ENCODE measurements at places on chromosomes 4 and X.
A peak's percentile ranks its signal among the peaks of the same experiment; 100 is the strongest.

- no peak for DNase-seq
Observed at GRCh38 chrX:264634-265455, 16.3 kb upstream of the PLCXD1 start.

DNA sequence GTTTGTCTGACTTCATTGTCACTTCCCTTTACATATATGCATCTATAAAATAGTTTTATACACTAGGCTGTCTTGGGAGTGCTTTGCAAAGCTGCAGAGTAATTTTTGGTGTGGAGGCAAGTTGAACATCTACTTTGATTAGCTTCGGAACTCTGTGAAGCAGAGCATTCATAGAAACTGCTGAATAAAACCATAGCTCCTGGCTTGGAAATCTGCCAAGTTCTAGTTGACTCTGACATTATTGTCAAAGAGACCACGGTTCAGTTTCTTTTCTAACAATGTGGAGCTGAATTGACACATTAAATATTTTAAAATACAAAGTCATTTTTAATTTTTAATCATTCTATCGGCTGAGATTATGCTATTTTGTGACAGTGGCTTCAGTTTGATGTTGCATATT lies 335.0 kb downstream of the BMPR1B start:
- no peak for DNase-seq

DNA sequence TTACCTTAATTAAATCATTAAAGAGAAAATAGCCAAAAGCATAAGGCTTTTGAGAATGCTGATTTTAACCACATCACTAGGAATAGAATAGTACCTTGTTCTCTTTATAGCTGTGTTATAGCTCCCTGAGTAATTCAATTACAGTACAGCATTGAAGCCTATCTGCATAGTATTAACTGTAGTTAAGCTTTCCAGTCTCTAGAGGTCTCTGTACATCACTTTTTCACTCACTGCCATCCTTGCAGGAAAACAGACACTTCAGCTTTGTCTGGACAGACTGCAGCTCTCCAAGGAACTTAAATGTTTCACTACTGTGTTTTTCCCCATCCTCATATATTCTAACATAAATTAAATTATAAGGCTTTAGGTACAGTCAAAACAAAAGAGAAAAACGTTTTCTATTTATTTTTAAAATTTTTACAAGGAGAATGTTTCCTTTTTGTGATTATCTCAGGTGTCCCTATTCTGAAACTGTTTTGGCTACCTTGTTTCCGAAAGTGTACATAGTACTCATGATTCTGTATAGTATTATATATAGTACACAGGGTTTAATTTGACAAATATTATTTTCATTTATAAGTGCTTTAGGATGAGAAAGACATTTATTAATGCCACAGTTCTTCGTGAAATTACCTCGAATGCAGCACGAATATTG lies 407.9 kb downstream of the PCDH18 start:
- peak; percentile 24 for DNase-seq

DNA sequence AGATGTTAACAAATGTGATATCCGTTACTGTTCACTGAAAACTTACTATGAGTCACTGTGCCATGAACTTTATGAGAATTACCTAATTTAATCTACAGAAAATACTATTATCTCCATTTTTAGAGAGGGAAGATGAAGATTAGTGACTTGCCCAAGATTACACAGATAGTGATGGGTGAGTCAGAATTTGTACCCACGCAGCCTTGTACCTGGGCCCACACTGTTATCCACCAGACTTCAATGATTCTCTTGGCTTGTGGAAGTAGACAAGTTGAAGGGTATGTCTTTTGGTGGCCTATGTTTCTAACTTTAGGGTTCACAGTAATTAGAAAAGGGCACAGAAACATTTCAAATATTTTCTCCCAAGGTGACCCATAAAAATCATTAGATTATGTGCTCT lies 472.5 kb upstream of the NR3C2 start:
- no peak for DNase-seq

- DNase-seq: no peak
Observed at GRCh38 chr4:76965866-76966579, 16.5 kb downstream of the SEPTIN11 start.

GRCh38 chrX:9390121-9390520 lies 74.7 kb upstream of the TBL1X start:
- no peak for DNase-seq

DNA sequence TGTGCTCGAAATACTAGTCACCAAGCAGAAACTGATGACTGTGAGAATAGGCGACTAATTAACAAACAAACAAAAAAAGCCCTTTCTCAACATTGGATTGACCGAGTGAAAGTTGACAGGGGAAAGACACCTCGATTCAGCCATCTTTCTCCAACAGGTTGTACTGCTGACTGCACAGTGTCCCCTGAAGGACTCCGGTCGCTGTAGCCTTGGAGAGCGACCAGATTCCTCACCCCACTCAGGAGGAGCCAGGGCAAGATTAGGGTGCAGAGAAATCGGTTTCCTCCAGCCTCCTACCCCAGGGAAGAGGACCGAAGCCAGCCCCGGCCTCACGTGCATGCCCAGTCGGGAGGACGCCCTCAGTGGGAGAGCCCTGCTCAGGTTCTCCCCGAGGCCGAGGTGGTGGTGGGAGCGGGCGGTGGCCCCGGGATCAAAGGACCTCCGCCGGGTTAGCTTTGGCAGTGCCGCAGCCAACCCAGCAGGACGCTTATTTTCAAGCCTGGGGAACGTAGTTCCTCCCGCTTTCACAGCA lies 1.1 kb upstream of the RAP1GDS1 start:
- DNase-seq: no peak

GRCh38 chr4:184188443-184189400 lies 29.0 kb downstream of the ENPP6 start:
- DNase-seq: no peak

DNA sequence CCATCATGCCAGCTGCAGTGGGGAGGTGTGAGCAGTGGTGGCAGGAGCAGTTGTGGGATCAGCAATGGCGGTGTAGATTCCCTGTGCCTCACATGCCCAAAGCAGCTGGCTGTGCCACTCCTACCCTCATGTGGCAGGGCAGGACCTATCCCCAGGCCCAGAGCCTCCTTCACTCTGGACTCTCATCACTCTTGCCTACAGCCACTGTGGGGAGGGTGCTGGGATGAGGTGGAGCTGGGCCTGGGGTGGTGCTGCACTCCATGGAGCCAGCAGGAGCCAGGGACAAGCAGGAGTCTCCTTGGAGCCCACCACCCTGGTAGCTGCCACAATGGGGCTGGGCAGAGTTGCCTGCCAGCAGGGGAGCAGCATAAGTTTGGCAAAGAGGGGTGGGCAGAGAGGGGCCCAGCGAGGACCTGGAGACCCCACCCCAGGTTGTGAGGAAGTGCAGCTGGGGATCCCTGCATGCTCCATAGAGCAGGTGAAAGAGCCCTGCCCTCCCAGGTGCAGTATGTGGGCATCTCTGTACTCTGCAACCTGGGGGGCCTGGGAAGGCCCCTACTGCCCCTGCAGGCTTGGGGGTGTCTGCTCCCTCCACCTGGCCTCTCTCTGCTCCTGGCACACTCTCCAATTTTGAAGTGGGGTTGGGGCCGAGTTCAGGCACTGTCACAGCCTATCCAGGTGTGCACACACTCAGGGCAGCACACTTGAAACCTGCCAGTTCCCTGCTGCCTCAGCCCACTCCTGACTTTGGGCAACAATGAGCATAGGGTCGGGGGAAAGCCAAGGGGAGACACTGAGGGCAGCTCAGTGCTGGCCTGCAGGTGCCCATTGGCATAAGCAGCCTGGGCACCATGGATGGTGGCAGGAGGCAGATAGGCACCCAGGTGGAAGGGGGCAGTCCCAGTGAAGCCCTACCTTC lies 74.0 kb upstream of the INTU start:
- DNase-seq: no peak

DNA sequence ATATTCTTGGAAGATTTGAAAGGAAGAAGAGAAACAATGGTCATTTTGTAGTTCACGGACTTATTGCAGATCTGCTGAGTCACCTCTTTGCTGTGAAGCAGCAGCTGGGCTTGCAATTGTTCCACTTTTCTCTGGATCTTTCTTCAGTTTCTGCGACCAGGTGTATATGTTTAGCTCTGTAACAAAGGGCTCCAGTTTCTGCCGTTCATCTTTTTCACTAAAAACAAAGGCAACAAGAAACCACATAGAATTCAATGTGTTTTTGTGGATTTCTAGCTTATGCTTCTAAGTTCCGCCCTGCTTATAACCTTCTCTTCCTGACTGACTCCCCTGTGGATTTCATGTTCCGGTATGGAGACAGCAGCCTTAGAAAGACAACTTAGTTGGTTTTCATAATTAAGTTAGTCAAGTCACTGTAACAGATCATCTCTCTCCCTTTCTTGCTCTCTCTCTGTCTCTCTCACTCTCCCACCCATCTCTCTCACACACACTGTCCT lies 121.6 kb upstream of the EPHA5 start:
- no peak for DNase-seq

DNA sequence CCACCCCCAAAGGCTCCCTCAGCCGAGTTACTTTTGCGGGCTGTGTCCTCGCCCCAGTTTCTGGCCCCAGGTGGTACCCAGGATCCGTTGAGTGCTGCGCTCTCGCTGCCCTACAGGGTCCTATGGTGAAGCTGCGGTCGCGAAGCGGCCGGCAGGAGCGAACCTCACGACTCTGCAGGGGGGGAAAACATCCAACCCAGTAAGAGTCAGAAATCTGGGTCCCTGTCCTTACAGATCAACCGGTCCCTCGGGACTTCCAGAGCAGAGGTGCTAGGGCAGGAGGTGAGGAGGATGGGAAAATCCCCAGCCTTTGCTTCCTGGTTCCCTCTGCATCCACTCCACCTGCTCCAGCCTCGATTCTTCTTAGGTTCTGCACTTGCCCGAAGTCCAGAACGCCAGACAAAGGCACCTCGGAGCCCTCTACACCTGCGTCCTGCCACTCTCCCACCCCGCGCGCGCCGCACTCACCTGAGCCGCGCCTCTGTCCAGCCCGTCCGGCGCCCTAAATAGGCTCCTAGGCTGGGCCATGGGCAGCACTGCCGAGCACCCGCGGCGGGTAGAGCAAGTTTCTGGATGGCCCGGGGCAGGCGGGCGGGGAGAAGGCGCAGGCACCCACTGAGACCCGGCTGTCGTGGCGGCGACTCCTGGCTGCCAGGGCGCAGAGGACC lies at the start of gene HS3ST1:
Gene HS3ST1, minus strand, starts transcription at position 664 of the 668 bp plus-strand sequence. CDS start 28,889 bp downstream, outside the sequence.
- DNase-seq: no peak

DNA sequence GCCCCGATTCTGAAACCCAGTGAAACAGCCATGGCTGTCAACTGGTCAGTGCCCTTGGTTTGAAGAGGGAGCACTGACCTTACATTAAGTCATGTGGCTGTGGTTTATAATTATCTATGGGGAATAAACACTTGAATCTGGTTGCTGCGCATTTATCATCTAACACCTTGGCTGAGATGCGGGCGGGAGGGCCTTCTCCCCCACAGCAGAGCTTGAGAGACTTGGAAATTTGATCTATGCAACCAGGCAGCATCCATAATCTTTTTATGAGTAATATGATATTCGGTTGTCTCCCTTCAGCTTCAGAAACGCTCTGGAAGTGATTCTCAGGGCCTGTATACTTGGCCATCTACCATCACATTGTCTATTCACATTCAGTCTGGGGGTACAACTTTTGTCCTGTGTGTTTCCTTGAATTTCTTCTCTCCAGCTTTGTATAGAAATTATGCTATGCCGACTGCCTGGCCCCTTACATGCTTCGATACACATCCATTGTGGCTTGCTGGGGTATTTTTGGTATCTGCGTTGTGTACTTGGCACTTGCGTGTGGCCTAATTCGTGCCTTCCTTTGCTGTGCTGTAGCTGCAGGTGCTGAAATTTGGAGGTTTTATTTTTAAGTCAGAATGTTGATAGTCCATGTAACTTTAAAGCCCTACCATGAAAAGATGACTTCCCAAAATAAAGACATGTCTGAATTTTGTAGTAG lies 321.6 kb downstream of the ARHGAP10 start:
- DNase-seq: no peak

DNA sequence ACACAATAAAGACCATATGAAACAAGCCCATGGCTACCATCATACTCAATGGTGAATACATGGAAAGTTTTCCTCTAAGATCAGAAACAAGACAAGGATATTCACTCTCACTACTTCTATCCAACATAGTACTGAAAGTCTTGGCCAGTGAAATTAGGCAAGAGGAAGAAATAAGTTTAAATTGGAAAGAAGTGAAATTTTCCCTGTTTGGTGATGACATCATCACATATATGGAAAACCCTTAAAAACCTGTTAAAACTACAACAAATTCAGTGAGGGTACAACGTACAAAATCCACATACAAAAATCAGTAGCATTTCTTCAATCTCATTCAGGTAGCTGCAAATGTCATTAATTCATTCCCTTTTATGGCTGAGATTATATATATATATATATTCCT lies 164.0 kb upstream of the IRS4 start:
- DNase-seq: no peak

GRCh38 chr4:76420188-76420761 lies 666 bp downstream of the CCDC158 start:
- no peak for DNase-seq

DNA sequence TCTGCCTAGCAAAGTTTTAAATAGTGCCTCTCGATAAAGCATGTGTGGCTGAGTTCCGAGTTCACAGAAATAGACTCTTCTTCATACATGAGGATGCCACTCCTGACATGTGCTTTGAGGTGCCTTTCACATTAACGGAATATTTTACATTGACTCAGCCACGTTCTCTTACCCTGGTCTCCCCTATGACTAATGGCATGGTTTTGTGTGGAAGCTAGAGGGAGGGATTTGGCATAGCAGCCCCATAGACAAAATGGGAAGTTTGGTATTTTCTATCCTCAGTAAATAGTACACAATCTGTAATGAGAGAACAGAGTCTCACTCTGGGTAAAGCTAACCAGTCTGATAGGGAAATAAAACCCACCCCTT lies 68.9 kb downstream of the PCDH19 start:
- DNase-seq: no peak

DNA sequence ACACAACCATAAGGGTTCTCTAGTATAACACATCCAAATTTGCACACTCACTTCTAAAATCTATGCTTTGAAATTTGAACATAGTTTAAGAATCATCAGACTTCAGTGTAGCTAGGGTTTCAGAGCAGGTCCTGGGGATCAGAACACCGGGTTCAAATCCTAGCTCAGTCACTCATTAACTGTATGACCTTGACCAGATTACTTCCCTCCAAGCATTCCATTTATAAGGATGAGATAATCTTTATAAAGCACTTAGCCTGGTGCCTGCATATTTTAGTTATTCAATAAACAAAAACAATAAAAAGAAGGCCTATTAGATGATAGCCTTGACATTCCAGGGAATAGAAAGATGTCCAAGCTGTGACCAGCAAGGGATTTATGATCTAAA lies 4.8 kb upstream of the STBD1 start:
- no peak for DNase-seq
